Fibroblast of villous mesenchyme (primary cell): ENCODE measurements at places on chromosomes 7 and 10. TPM values are rescaled to one million over a fixed set of nuclear protein-coding genes. Genes with fewer than 3 reads are reported as not detected.

Gene SNCG
- 3.5 and 4.8 TPM in 2 replicates for total RNA-seq

Gene SPDYE17
- not detected in 2 replicates for total RNA-seq

Gene FAM204A
- total RNA-seq, result 47.0 and 48.8 TPM in 2 replicates

Gene RP9
- 8.2 and 10.3 TPM in 2 replicates for total RNA-seq

Gene LGI1
- not detected in 2 replicates for total RNA-seq

Gene PDZD7
- 1.7 and 1.9 TPM in 2 replicates for total RNA-seq

Gene HTR5A
- total RNA-seq, result not detected in 2 replicates

Gene EN2
- under 0.01 TPM in 1 of 2 replicates, not detected in the other for total RNA-seq

Gene ALOX5
- total RNA-seq, result not detected in 2 replicates

Gene STEAP1
- total RNA-seq, result 12.6 and 21.6 TPM in 2 replicates

Gene CCL24
- total RNA-seq, result not detected in 2 replicates

Gene NRG3
- not detected in 2 replicates for total RNA-seq

Gene TMEM213
- total RNA-seq, result not detected in 2 replicates

Gene SPDYE6
- not detected in 2 replicates for total RNA-seq

Gene ARL3
- total RNA-seq, result 5.5 and 6.0 TPM in 2 replicates

Gene LIPM
- not detected in 2 replicates for total RNA-seq

Gene ADCY1
- under 0.01 and 0.32 TPM in 2 replicates for total RNA-seq

Gene OPN4
- not detected in 2 replicates for total RNA-seq
